ENCODE measurements at places on chromosomes 16 and 17.

GRCh38 chr17:27613433-27613832 is 17.6 kb upstream of the LGALS9 start:
- DNase-seq, result no peak

DNA sequence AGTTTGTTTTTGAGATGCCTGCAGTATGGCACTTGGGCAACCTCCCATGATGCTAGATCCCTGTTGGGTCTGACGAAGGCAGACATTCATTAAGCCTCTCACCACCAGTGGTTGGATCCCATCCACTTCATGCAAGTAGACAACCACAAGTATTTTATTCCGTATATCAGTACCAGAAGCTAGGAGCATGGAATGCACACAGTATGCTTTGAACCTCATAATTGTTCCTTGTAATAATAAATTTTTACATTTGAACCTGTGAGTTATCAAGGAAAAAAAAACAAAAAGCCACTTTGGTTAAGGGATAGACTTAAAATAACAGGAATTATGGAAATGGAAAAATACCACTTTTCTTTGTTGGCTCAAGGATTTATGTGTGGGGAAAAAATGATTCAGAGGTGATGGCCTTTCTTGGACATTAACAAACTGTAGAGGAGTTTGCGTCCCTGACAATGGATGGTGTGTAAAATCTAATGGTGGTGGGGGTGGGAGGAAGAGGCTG is 107.1 kb upstream of the KCNJ16 start:
- no peak for DNase-seq

GRCh38 chr17:41284043-41284442 is 8.5 kb downstream of the KRTAP9-7 start:
- DNase-seq, result no peak

GRCh38 chr16:85900027-85900792 is 1.2 kb downstream of the IRF8 start:
- DNase-seq, result no peak

DNA sequence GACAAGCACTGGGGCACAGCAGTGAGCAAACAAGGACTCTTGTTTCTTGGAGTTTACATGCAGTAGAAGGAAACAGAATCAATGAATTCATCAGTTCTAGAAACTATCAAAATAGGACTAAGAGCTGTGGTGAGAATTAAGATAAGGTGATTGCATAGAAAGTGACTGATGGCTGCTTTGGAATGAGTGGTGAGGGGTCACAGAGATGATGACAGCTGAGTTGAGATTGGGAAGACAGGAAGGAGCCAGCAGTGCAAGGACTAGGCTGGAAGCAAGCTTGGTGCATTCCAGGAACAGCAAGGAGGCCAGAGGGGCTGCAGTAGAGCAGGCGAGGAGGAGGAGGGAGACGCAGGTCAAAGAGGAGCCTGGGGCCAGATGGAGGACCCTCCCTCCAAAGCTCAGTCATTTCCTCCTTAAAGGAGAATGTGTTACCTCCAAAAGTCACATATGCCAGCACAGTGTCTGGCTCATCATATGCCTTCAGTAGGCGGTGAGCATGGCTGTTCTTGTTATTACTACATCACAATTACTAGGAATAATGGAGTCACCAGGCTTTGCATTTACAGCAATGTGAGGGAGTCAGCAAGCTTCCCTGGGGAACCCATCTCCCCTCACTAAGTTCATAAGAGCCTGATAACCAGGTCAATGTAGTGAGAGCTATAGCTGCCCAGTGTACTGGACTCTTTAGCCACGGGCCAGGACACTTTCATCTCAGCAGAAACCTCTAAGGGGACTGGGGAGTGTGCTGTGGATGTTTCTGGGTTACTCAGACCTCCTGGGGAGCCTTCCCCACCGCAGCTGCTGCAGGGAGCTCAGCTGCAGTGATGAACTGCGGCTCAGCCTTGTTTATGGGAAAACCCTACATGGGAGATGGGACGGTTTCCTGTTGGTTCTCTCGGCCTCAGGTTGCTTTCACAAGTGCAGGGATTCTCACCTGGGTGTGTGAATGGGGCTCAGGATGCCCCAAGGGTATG is 157.2 kb downstream of the SEC14L1 start:
- no peak for DNase-seq

GRCh38 chr16:55370762-55371482 is 46.9 kb downstream of the IRX6 start:
- no peak for DNase-seq

Measured in CD4-positive, alpha-beta memory T cell (primary cell).